ENCODE measurements at places on chromosomes 13 and 19.

- no peak for DNase-seq
Observed at GRCh38 chr13:95254339-95254738, 46.9 kb downstream of the ABCC4 start.

DNA sequence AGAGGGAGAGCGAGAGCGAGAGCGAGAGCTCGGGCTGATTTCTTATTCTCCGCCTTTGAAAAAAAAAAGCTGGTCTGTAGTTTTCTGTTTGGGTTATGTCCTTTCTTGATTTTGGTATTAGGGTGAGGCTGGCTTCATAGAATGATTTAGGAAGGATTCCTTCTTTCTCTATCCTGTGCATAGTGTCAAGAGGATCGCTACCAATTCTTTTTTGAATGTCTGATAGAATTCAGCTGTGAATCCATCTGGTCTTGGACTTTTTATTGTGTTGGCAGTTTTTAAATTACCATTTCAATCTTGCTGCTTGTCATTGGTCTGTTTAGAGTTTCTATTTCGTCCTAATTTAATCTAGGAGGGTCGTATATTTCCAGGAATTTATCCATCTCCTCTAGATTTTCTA is 1414.6 kb upstream of the MIR17HG start:
- no peak for DNase-seq

DNA sequence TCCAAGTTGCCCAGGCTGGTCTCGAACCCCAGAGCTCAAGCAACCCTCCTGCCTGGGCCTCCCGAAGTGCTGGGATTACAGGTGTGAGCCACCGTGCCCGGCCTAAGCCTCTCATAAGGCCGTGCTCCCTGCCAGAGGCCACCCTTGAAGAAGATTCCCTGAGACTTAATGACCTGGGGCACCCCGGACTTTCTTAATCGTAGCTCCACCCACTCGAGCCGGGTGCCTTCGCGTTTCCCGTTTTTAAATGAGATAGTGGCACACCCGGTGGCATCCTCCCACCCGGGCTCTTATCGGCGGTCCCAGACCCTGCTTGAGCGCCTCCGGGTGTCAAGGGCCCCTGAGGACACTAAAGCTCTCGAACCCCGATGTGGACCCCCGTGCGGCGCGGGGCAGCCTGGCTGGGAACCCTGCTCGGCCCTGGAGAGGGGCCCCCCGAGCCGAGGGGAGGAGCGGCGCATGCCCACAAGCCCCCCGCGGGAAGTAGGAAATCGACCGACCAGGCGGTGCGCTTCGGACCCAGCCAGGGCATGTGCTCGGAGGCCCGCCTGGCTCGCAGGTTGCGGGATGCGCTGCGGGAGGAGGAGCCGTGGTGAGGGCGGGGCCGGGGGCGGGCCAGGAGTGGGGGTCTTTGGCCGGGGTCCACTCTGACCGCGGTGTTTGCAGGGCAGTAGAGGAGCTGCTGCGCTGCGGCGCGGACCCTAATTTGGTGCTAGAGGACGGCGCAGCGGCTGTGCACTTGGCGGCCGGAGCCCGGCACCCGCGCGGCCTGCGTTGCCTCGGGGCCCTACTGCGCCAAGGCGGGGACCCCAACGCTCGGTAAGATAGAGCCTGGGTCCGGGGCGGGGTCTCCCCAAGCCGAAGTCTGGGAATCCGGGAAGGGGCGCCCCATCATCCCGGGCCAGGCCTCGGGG is at the start of gene ANKLE1:
Gene ANKLE1, plus strand, starts transcription at position 511 of the 914 bp plus-strand sequence. Its CDS starts 20 bp downstream, at position 531.
- DNase-seq, result no peak

DNA sequence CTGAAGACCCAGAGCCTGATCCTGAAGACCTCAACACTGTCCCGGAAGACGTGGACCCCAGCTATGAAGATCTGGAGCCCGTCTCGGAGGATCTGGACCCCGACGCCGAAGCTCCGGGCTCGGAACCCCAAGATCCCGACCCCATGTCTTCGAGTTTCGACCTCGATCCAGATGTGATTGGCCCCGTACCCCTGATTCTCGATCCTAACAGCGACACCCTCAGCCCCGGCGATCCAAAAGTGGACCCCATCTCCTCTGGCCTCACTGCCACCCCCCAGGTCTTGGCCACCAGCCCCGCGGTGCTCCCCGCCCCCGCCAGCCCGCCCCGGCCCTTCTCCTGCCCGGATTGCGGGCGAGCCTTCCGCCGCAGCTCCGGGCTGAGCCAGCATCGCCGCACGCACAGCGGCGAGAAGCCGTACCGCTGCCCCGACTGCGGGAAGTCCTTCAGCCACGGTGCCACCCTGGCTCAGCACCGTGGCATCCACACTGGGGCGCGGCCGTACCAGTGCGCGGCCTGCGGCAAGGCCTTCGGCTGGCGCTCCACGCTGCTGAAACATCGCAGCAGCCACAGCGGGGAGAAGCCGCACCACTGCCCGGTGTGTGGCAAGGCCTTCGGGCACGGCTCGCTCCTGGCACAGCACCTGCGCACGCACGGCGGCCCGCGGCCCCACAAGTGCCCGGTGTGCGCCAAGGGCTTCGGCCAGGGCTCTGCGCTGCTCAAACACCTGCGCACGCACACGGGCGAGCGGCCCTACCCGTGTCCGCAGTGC is 2.9 kb upstream of the MCOLN1 start:
- DNase-seq, result no peak

DNA sequence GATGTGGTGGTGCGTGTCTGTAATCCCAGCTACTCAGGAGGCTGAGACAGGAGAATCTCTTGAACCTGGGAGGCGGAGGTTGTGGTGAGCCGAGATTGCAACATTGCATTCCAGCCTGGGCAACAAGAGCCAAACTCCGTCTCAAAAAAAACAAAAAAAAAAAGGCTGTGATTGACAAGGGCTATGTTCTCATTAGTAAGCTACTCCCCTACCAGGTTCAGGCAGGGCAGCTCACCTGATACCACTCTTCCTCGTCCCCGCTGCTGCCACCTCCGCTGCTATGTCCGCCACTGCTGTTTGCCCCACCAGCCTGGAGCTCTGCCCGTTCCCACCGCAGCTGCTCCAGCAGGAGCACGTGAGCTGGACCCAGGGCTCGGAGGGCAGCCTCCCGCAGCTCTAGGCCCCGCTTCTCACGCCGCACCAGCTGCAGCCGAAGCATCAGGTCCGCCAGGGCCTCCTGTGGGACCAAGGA is 9.4 kb downstream of the USHBP1 start:
- DNase-seq, result no peak

DNA sequence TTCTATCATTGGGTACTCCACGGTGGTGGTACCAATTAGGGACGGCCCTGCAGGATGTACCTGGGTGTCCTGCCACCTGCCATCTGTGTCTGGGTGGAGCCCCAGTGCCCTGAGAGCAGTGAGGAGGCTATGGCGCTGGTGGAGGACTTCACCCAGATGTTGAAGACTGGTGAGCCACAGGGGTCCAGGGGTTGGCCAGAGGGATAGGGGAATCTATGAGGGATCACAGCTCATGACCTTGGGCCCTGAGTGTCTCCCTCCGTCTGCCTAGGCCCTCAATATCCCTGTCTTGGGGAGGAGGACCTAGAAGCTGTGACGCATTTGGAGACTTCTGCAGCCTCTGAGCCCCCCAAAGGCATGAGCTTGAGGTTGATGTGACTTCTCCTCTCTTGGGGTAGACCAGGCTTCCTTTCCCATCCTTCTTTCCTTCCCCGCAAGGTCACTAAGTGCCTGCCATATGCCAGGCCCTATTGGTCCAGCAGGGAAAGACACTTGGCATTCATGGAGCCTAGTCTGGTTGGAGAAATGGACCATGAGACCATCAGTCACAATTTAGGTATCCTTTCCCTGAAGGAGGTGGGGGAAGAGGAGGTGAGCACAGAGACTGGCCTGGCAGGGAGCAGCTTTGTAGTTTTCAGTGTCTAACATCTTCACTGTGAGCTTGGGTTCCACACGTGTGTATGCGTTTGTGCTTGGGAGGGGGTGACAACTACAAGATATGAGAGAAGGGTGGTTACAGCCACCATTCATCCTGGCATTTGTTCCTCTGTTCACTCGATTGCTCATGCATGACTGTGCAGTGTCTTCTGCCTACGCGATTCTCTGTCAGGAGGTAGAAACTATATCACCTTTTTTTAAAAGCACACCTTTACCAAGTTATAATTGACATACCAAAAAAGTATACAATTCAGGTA is 5.1 kb upstream of the MZF1 start:
- DNase-seq, result no peak

DNA sequence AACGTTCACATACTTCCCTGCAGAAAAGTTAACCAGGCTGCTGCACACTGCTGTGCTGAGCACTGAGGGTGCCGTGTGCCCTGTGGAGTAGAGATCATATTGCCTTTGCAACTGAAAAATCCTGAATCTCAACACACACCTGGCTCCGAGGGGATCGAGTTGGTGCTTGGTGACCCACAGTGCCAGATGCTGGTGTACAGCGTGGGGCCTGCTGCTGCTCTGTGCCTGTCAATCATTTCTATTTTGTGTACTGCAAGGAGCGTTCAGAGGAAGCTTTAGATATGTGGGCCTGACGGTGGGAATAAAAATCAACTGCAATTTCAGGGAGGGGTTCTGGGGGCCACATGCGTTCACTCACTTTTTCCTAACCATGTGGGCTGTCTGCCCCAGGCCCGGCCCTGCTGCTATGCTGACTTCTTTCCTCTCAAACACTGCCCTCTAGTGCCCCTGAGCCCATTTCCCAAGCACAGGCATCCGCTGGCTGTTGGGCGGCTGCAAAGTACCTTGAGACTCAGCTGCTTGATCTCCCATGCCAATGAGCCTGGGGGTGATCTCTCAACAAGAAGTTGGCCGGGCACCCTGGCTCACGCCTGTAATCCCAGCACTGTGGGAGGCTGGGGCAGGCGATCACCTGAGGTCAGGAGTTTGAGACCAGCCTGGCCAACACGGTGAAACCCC is 9.7 kb upstream of the LENG8 start:
- DNase-seq, result no peak

DNA sequence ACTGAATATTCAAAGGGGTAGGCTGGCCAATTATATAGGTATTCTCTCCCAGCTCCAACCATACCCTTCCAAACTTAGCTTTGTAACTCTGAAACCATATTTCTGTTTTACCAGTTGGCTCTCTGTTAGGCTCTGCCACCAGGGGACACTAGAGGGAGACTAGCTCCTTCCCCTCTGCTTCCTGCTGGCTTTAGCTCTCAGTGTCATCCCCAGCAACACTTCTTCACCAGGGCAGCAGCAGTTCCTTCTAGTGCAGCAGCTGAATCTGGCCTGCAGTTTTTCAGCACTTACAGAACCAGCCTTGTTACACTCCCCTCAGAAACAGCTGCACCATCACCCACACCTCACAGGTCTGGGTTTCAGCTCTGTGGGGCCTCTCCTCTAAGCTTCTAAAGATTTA is 51.0 kb upstream of the DOCK9 start:
- no peak for DNase-seq

DNA sequence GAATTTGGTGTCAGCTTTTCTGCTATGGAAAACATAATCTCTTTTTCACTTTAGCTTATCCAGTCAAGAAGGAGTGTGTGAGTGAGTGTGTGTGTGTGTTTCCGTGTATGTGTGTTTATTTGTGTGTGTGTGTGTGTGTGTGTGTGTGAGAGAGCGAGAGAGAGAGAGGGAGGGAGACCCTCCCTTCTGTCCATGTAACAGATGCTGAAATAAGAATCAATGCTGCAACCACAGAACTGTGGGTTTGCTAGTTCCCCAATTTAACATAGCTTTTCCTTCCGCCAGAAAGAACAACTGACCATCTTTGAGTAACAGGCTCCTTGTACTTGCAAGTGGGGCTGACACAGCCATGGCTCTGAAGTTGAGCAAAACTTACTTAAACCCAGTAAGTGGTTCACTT is 5.2 kb downstream of the LCP1 start:
- no peak for DNase-seq

GRCh38 chr13:72788831-72789230 is 6.9 kb downstream of the PIBF1 start:
- DNase-seq, result no peak

DNA sequence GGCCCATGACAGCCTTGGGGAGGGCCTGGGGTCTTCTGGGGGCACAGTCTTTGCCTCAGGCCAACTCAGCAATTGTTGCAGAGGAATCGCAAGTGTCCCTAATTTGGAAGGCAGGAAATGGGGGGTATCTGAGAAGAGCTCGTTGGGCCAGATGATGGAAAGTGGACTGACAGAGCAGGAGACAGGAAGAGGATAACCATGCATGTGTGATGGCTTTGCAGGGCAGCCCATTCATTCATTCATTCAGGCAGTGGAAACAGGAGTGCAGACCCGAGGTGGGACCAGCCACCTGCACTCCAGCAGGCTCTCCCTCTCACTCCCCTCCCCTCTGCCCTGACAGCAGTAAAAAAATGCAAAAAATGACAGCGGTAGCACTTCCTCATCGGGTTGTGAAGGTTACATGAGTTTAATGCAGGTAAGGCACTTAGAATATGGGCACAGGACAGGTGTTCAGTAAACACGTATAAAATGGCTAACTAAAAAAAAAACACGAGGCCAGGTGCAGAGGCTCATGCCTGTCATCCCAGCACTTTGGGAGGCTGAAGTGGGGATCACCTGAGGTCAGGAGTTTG is 5.0 kb upstream of the TMEM147 start:
- DNase-seq, result no peak

DNA sequence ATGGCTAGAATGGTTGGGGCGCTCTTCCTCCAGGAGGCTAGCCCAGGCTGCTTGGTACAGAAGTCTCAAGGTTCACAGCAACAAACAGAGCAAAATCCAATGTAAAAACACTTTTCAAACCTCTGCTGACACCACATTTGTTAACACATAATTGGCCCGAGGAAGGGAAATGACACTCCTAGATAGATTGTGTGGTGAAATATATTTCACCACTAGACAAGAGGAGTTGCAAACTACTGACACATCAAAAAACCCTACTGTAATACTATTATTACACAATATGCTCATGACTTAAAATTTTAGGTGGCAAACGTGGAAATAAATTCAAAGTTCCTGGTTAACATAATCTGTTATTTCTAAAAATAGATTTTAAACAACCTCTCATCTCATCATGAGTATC is 643.6 kb downstream of the PCDH9 start:
- DNase-seq, result no peak

DNA sequence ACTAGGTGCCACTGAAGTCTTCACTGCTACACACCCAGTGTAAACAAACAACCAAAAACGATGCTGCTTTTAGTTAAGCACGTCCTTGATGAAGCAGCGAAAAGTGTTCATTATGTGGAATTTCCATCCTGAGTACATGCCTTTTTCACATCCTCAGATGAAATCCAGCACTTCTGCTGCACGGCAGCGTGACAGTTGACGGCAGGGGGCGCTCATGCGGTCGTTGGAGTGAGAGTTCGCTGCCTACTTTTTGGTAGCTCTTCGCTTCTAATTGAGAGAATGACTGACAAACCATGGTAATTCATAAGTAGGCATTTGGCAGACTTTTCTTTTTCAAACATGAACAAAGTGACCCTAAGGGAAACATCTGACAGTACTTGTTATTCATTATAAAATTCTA is 1124.9 kb downstream of the EFNB2 start:
- DNase-seq, result no peak

GRCh38 chr19:18541258-18541991 is 1.9 kb downstream of the FKBP8 start:
- DNase-seq, result no peak

- no peak for DNase-seq
Observed at GRCh38 chr13:58660826-58661225, 1029.3 kb downstream of the PCDH17 start.

- DNase-seq, result no peak
Observed at GRCh38 chr19:13033244-13033643, 38.0 kb downstream of the NFIX start.
